Amniotic epithelial cell (primary cell): ENCODE measurements at places on chromosomes 3 and 15.

- DNase-seq = peak; percentile 16
Observed at GRCh38 chr15:100919481-100920405, 586 bp downstream of the LRRK1 start.

GRCh38 chr3:159971311-159971710, 17.3 kb upstream of the IL12A start:
- no peak for DNase-seq

GRCh38 chr3:32522682-32523081, 20.0 kb upstream of the CMTM6 start:
- peak; percentile 80 for DNase-seq

- DNase-seq = no peak
Observed at GRCh38 chr15:47570451-47570850, 146.9 kb upstream of the SEMA6D start.

GRCh38 chr15:69443032-69443611, 9.5 kb upstream of the RPLP1 start:
- no peak for DNase-seq

- DNase-seq = no peak
Observed at GRCh38 chr3:17065881-17066280, 181.1 kb downstream of the PLCL2 start.

- no peak for DNase-seq
Observed at GRCh38 chr3:156761713-156762451, 64.3 kb upstream of the LEKR1 start.

DNA sequence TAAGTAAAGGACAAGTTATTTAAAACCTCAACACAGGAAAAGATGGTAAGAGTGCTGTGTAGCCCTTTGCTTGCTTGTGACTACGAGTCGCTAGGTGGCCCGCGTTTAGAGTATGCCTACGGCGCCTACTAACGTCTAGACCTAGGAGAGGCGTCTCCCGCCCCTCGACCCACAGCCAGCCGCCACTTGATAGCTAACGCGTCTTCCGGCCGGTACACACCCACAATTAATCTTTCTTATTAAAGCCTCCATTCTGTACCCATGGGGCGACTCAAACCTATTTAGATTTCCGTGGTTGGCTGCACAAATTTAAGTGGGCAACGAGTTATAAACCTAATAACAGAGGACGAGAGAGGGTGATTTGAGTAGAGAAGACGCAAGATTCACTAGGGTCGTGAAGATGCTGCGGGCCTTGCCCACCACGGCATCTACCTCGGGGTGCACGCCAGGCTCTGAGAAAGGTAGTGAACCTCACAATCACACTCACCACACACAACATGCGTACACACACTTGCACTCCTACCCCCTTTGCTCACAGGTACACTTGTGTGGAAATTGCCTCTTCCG, 12.0 kb downstream of the SOX2 start:
- DNase-seq = no peak

- DNase-seq = no peak
Observed at GRCh38 chr3:6860954-6861624, at the start of gene GRM7. Gene GRM7, plus strand, starts transcription at chr3:6861115.

DNA sequence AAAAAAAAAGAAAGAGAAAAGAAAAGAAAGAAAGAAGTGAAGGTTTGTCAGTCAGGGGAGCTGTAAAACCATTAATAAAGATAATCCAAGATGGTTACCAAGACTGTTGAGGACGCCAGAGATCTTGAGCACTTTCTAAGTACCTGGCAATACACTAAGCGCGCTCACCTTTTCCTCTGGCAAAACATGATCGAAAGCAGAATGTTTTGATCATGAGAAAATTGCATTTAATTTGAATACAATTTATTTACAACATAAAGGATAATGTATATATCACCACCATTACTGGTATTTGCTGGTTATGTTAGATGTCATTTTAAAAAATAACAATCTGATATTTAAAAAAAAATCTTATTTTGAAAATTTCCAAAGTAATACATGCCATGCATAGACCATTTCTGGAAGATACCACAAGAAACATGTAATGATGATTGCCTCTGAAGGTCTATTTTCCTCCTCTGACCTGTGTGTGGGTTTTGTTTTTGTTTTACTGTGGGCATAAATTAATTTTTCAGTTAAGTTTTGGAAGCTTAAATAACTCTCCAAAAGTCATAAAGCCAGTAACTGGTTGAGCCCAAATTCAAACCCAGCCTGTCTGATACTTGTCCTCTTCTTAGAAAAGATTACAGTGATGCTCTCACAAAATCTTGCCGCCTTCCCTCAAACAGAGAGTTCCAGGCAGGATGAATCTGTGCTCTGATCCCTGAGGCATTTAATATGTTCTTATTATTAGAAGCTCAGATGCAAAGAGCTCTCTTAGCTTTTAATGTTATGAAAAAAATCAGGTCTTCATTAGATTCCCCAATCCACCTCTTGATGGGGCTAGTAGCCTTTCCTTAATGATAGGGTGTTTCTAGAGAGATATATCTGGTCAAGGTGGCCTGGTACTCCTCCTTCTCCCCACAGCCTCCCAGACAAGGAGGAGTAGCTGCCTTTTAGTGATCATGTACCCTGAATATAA, 2.0 kb downstream of the B2M start:
- peak; percentile 42 for DNase-seq

DNA sequence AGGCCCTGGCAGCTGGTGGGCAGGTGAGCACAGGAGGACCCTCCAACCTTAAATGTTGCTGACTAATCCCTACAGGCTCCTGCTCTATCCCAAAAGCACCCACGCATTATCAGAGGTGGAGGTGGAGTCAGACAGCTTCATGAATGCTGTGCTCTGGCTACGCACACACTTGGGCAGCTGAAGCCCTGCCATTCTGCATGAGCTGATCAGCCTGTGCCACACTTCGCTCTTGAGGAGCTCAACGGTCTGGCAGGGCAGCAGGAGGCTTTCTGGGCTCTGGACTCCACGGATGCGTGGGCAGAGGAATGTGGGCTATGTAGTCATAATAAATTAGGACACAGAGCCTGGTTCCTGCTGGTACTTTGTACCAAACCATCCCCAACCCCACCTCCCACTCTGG, 6.1 kb downstream of the MST1 start:
- DNase-seq = peak; percentile 90

DNA sequence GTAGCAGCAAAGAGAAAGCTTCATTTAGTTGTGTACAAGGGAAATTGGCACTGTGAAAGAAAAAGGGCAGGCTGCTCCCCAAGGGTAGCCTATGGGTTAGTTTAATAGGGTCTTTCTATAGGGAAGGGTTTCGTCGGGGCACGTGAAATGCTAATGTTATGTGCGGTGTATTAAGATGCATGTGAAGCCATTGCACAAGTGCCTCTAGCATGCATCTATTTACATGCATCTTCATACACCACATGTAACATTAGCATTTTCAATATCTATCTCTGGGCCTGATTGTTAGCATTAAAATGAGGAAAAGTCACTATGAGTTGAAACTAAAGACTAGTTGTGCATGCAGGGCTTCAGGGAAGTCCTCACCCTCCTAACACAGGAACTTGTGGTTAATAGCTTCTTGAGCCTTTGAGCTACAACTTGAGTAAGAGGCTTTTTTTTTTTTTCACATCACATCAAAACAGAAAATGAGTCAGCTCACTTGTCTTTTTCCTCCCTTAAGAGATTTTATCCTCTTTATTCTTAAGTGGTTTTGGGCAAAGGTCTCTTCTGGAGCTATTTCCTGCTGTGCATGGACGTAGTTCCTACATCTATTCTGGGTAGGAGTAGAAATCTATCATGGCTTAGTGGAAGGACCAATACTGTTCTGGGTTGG, 613.4 kb downstream of the ZPLD1 start:
- DNase-seq = peak; percentile 62

DNA sequence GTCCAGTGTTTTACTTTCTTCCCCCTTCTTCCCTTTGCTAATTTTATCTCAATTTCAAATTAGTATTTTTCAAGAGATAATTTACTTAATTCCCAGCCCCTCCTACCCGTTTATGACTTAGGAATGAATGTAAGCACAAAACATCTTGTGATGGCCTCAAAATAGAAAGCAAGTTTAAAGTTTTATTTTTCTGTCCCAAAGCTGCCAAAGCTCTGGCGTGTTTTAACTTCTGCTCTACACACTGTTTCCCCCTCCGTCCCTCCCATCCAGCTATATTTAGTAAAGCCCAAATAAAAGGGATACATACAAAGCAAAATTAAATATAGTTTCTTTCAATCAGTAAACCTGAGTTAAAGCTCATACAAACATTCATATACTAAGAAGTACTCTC, 59.9 kb downstream of the IGF2BP2 start:
- DNase-seq = no peak

GRCh38 chr15:83292317-83292716, 7.9 kb upstream of the BNC1 start:
- peak; percentile 83 for DNase-seq

- DNase-seq = peak; percentile 82
Observed at GRCh38 chr3:141275032-141275422, 43.4 kb downstream of the PXYLP1 start.

DNA sequence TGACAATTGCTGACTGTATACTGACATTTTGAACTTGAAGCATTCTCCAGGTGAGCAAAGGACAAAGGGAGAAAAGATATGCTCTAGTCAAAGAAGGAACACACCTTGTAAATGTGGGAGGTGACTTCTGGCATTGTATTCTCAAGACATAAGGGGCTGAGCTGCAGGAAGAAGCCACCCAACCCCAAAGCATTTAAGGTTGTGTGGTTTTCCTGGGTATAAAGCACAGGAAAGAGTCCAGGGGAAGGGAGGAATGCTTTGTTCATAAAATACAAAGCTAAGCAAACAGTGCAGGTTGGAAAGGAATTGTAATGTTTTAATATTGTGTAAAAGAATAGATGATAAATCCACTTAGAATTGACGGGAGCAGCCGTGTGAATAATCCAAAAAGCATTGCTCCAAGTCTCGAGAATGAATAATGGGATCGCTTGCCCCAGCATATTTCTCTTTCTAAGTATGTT, 102.4 kb upstream of the LRIG1 start:
- DNase-seq = no peak

DNA sequence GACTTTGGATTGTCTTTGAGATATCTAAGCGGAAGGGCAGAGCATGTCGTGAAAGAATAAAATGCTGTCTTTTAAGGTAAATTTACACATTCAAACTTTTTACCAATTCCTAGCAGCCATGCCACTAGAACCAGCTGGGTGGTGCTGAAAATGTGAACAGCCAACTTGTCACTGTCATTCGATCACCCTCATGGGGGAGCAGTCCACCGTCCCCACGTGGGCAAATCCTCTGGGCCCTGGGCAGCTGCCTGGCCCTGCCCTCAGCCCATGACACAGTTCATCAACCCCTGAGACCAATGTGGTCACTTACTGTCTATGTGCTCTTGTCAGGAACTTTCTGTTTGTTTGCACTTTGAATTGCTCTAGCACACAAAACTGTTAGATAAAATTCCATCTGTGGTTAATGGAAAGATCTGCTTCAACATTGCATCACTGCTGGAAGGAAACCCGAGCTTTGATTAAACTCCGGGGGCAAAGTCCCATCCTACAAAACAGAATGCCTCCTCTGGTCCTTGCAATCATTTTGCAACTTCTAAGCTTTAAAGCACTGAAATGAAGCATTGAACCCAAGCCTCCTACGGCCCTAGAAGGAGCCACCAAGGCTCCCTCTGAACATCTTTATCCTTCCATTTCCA, 50.1 kb downstream of the PCSK6 start:
- peak; percentile 41 for DNase-seq

DNA sequence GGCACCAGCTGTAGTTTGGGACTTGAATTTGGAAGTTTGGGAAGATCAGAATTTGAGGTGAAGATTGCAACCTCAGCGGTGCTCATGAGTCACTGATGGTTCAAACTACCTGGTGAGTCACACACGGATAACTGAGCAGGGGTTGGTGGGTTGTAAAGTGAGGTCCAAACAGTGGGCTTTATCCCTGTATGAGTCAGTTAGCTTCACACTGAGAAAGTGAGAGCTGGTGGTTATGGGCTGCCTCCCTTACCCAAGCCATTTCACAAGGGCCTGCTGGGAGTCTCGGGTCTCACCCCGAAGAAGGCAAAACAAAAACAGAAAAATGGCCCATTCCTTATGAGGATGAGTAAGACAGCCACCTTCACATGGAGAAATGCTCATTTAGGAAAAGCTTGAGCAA, 77.0 kb downstream of the ITGA11 start:
- DNase-seq = peak; percentile 99
